ENCODE measurements at places on chromosomes 1 and 21.

DNA sequence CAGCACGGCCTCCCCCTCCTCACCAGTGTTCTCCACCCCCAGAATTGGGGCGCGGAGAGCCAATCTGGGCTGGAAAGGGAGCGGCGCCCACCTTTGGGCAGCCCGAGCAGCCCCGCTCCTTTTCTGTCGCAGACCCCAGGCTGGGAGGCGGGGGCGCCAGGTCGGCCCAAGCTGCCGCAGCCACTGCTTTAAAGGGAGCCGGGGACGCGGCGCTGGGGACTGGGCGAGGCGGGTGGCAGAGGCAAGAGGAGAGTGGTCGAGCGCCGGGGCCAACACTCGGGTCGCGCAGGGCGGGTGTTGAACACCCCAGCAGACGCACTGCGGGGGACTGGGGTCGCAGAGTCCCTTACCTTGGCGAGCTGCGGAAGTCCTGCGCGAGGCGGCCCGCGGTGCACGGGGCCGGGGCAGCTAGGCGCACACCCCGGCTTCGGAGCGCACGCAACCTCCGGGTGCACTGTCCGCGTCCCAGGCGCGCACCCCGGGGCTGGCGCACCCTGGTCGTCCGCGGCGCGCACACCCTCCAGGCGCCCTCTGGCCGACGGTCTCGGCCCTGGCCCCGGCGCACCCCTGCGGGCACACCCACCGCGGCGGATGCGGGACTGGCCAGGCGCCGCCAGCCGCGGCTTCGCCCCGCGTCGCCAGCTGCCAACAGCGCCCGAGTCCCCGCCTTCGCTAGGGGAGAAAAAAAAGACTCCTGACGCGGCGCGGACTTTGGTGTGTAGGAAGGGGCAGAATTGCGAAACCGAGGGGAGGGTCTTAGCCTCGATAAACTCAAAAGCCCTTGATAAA, at the start of gene KANK4:
Gene KANK4 (minus strand): TSS at position 679 of the 789 bp plus-strand sequence. CDS start 37,870 bp downstream, outside the sequence.
- DNase-seq: no peak

DNA sequence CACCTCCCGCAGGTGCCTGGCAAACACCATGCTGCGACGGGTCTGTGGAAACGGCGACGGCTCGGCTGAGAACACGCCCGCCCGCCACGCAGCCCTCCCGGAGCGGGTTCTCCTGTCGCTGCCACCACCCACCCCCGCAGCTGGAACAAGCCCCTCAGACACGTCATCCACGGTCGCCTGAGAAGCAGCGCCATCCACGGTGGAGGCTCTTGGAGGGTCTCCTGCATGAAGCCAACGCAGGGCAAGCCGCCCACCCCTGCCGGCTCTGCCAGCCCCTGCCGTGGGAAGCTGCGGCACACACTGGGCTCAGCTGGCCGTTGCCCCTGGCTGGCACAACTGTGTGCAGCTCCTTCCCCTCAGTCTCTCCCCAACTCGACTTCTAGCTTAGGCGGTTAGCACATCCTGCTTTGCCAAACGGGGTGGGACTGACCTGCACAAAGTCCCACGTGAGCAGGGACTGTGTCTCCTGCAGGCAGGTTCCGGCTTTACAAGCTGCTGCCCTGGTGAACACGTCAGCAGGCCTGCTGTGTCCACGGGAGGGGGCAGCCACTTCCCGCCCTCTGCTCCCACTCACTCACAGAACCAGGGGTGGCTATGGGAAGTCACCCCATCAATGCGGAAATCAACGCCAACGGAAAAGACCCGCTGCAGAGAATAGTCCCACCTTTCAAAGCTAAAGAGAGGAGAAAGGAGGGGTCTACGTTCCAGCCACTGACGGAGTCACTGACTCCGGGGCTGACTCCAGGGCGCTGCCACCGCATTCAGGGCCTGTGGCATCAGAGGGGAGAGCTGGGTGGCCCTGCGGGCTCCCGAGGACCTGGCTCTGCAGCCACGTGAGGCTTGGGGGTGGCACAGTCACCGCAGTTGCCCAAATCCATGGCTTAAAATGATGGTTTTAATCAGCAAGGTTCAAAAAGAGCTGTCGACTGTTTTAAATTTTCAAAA, 10.3 kb downstream of the POFUT2 start:
- no peak for DNase-seq

- DNase-seq: no peak
Measured at GRCh38 chr1:156492591-156493080, 7.9 kb downstream of the MEF2D start.

DNA sequence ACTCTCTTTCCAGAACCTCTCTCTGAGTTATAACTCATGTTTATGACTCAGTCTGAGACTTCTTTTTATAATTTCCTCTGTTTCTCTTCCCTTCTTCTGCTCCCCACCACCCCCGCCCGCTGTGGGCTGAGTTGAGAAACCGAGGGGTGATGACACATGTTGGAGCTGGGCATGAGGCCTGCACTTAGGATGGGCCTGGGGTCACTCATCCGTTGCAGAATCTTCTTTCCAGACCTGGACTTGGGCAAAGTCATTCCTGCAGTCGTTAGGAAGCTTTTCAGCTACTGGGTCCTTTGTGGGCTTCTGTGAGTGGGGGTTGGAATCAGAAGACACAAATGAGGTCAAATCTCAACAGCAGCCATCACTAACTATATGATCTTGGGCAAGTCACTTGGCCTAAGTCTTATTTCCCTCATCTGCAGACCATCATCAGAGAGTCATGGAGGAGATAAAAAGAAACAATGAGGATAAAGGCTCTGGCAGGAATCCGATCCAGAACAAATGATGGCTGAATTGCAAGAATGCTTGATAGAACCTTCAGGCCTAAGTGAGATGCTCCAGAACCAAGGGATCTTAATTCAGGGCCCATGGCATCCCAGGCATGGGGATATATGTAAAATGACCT, 53.4 kb downstream of the RPS6KA1 start:
- no peak for DNase-seq

- no peak for DNase-seq
Measured at GRCh38 chr1:241114699-241115233, 242.2 kb downstream of the RGS7 start.

DNA sequence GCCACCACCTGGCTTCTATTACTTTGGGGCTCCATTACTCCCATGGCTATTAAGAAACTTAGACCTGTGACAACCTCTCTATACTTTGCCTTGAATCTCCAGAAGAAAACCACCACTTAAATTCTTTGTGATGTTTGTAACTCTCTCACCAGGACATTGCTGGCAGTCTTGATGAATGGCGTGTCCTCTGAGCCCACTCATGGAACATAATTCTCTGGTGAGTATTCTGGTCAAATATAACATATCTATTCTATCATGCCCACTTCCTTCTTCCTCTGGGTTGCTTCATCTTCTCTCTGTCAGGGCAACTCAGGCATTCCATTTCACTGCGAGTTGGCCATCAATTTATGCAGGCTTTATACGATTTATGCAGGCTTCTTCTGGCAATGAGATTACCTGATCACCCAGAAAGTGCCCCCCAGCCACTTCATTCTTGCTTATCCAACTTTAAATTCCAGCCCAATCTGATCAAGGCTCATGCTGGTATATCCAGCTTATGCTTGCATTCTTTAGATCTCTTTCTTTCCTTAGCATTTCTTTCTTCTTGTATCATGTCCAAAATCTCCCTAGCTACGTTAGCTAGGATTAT, 112.0 kb upstream of the CHRM3 start:
- no peak for DNase-seq

- DNase-seq: no peak
Measured at GRCh38 chr1:168603501-168604110, 27.2 kb downstream of the XCL1 start.

- DNase-seq: peak; percentile 22
Measured at GRCh38 chr1:50047916-50048694, 24.4 kb upstream of the AGBL4 start.

- no peak for DNase-seq
Measured at GRCh38 chr1:80993154-80993980, 807.4 kb upstream of the ADGRL2 start.

GRCh38 chr1:173187671-173188237, 19.4 kb downstream of the TNFSF4 start:
- no peak for DNase-seq

DNA sequence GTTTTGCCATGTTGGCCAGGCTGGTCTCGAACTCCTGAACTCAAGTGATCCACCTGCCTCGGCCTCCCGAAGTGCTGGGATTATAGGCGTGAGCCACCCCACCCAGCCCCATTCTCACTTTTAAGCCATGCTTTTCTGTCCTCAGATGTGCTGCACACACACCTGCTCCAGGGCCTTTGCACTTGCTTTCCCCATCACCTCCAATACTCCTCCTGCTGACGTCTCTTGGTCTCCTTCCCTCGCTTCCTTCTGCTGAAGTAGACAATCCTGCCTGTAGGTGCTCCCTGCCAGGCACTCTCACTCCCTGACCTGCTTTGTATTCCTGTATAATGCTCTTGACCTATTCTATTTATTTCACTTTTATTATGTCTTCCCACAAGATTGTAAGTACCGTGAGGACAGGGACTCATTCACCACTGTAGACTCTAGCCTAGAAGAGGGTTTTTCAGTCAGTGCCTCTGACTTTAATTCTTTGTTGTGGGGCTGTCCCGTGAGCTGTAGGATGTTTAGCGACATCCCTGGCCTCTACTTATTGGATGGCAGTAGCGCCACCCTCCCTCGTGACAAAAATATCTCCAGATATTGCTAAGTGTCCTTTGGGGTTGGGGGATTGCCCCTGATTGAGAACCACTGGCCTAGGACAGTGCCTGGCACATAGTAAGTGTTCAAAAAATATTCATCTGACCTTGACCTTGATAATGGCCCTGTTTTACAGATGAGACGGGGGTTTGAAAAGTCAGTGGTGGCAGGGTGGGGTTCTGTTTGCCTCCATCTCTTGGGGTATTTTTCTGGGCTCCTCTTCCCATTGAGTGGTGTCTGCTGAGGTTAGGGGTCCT, 4.6 kb downstream of the TNFRSF1B start:
- DNase-seq: no peak

- DNase-seq: peak; percentile 72
Measured at GRCh38 chr1:96722161-96722922, 758 bp downstream of the PTBP2 start.
